ENCODE measurements at places on chromosomes 3 and 15. TPM values are rescaled to one million over a fixed set of nuclear protein-coding genes. Genes with fewer than 3 reads are reported as not detected.

TRIM42 gene
- not detected for polyA plus RNA-seq

NPAP1 gene
- polyA plus RNA-seq: not detected

STRIT1 gene
- not detected for polyA plus RNA-seq

P2RY12 gene
- polyA plus RNA-seq: not detected

IMPG2 gene
- not detected for polyA plus RNA-seq

TM4SF4 gene
- polyA plus RNA-seq: 0.48 TPM

CCDC9B gene
- 33.1 TPM for polyA plus RNA-seq

SPINT1 gene
- 0.24 TPM for polyA plus RNA-seq

DPH3 gene
- 51.3 TPM for polyA plus RNA-seq

IL17RD gene
- polyA plus RNA-seq: 0.42 TPM

TMEM207 gene
- polyA plus RNA-seq: not detected

ZIC4 gene
- polyA plus RNA-seq: 6.3 TPM
